RKO (cell line): ENCODE measurements at places on chromosomes 2 and 18.

DNA sequence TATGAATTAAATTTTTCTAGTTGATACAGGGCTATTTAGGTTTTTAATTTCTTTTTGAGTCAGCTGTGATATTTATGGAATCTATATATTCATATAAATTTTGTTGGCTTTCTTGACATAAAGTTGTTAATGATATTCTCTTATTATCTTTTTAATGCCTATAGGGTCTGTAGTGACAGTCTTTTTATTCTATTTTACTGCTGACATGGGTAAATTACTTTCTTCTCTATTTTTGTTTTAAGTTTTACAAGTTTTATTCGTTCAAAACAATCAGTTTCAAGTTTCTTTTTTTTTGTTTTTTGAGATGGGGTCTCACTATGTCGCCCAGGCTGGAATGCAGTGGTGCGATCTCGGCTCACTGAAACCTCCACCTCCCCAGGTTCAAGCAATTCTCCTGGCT lies 226.3 kb downstream of the ZRANB3 start:
- DNase-seq, result no peak

DNA sequence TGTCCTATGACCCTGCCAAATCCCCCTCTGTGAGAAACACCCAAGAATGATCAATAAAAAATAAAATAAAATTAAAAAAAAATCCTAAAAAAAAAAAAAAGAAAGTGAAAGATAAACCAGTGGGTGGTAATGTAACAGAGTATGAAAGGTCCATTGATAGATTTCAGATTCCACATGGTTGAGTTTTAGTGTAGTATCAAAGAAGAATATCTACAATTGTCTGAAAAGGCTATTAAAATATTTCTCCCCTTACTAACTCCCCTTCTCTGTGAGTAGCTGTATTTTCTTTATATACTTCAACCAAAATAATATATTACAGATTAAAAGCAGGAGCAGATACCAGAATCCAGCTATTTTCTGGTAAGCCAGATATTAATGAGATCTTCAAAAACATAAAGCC lies 92.8 kb downstream of the SPRED2 start:
- DNase-seq, result no peak

- DNase-seq, result no peak
Measured at GRCh38 chr2:69340101-69340775, 46.8 kb downstream of the GFPT1 start.

GRCh38 chr2:240961910-240962299 lies 36.5 kb upstream of the SNED1 start:
- no peak for DNase-seq

GRCh38 chr2:25309402-25309801 lies 32.3 kb downstream of the DNMT3A start:
- DNase-seq, result peak; percentile 29
